ENCODE measurements at places on chromosomes 13 and 19.
A peak's percentile ranks its signal among the peaks of the same experiment; 100 is the strongest.

DNA sequence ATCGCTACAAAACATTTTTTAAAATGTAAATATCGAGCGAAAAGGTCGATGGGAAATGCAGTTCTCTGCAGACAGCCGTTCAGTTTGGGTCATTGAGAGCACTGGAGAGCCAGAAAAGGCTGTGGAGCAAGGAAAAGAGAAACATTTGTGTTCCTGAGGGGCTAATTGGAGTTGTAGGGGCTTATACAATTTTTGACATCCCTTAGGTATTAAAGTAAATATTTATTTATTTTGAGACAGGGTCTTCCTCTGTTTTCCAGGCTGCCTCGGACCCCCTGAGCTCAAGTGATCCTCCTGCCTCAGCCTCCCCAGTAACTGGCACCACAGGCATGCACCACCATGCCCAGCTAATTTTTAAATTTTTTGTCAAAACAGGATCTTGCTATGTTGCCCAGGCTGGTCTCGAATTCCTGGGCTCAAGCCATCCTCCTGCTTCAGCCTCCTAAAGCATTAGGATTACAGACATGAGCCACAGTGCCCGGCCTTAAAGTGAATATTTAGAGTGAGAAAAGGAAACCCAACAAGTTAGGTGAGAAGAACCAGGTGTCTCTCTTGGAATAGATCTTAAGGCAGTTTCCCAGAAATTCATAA lies 825 bp upstream of the YIF1B start:
- no peak for DNase-seq

DNA sequence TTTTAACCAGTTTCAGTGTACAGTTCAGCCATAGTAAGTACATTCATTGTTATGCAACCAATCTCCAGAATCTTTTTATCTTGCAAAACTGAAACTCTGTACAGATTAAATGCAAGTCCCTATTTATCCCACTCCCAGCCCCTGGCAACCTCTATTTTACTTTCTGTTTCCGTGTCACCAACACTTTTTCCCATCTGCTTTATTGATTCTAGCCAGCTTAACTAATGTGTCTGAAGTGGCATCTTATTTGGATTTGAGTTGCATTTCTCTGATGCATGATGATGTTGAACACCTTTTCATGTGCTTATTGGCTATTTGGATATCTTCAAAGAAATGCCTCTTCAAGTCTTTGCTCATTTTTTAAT lies 18.9 kb downstream of the SPATA13 start:
- DNase-seq, result no peak

DNA sequence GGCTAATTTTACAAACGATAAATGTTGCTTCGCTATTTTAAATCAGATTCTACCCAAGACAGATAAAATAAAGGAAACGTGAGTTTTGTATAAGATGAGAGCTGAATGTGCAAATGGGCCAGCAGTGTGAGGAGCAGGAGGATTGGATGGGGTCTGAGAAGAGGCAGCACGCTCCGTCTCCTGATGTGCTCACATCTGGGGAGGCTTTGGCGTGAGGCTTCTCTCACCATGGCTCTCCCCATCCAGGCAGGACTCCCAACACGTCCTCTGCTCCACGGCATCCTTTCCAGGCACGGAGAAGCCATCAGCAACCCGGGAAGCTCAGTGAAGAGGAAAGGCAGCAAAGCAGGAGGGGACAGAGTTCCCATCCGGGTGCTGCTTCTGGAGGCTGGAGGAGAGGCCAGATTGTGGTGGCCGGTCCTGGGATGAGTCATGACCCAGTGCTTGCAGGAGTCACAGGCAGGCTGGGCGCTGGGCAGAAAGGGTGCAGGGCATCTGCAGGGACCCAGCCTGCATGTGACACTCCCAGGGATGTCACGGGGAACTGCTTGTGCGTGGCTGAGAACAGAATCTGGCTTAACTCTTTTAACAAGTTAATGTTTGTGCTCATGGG lies 47.5 kb downstream of the ZNF536 start:
- DNase-seq, result peak; percentile 12

GRCh38 chr19:52689843-52690368 lies 44.9 kb downstream of the ZNF611 start:
- DNase-seq, result no peak

DNA sequence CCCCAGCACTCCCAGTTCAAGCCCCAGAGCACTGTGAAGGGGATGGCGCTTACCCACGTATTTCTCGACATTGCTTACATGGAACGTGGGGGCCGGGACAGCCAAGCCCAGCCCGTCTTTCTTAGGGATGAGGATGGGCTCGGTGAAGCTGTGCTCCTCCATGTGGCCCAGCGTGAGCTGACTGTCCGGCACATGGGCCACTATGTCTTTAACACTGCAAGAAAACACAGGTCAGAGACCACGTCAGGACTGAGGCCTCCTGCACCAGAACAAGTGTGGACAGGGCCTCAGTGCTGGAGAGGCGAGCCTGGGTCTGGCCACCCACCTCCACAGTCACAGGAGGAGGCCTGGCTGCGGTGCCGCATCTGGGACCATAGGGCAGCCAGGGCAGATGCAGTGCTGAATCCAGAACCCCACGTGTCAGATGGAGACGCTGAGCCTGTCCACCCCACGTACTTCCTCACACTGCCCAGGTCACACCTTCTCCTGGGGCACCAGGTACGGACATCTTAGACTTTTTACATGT lies 125.2 kb downstream of the TUBA3C start:
- no peak for DNase-seq

- DNase-seq, result peak; percentile 17
Observed at GRCh38 chr13:24063281-24063877, 97.1 kb upstream of the SPATA13 start.

DNA sequence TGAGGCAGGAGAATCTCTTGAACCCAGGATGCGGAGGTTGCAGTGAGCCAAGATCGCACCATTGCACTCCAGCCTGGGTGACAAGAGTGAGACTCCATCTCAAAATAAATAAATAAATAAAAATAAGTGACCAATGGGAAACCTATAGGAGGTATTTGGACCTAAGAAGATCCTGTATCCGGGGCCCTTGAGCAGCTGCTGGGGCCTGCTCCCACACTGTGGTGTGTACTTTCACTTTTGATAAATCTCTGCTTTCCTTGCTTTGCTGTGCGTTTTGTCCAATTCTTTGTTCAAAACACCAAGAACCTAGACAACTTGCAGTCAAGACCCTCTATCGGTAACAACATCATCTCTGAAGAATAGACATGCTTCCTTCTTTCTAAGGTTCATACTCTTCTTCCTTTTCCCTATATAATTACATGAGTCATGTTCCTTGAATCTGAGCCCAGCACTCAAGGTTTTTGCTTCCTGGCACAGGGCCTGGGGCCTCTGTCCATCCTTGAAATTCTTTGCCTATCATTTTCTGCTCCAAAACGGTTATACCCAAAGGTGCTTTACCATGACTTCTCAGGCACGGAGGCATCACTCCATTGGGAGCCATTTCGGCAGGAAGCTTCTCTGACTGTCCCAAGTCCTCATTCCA lies 14.2 kb upstream of the PNMA8C start:
- peak; percentile 84 for DNase-seq

GRCh38 chr13:100508996-100509395 lies 79.6 kb downstream of the GGACT start:
- no peak for DNase-seq

DNA sequence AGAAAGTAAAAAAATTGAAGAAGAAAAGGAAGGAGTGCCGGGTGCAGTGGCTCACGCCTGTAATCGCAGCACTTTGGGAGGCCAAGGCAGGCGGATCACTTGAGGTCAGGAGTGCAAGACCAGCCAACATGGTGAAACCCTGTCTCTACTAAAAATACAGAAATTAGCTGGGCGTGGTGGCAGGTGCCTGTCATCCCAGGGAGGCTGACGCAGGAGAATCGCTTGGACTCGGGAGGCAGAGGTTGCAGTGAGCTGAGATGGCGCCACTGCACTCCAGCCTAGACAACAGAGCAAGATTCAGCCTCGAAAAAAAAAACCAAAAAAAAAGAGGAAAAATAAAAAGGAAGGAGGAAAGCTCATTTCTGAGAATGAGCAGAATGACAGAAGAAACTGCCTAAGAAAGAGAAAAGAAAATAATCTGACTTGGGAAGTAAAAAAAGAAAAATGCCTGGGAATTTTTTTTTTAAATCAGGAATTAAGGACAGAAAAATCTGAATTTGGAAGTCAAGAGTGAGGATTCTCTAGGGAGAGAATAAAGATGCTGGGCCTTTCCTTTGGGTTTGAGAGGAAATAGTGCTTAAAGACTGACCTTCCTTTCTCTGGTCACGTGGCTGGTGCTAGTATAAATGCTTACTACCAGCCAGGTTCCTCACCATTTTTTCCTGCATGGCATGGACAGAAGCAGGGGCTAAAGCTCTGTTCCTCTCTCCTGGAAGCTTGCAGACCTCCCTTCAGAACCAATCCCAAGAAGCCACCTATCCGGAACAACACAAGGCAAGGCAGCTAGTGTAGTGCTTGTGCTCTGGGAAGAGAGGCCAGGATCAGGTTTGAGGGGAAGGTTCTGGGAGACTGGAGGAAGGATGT lies at the start of gene FFAR2:
TSS of gene FFAR2 (plus strand) at position 652 of the 864 bp plus-strand sequence. CDS start 1,458 bp downstream, outside the sequence.
- no peak for DNase-seq

DNA sequence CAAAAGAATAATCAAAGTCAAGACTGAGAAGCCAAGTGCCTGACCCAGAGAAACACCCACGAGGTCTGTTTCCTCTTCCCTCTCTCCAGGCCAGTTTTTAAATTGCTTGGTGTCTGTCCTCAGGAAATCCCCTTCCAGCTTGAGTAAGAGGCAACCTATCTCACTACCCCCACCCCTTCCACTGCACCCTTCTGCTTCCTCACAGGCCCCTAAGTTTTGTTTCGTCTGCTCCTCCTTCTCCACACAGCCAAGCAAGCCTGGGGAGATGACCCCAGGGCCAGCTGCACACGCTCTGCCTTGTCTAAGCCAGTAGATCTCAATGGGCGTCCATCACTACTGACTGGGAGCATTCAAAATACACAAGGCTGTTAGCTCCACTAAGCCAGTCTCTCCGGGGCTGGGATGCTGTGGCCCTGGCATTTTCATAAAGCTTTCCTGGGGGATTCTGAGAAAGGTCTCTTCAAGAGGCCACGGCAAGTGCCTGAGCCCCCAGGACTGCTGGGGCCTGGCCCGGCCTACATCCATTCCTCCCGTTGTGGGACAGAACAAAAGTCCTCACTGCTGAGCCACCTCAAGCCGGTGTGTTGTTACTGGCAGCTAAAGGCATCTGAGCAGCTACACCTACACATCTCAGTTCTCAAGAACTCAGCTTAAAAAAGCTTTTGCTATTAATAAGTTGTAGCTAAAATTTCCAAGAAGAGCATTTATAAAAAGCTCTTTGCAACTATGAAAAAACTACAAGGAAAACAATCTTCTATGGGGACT lies 14.9 kb upstream of the IL4I1 start:
- DNase-seq, result no peak

- no peak for DNase-seq
Observed at GRCh38 chr19:33005440-33005839, 33.4 kb downstream of the FAAP24 start.

GRCh38 chr19:1220976-1221903 lies 15.7 kb downstream of the STK11 start:
- DNase-seq, result no peak

DNA sequence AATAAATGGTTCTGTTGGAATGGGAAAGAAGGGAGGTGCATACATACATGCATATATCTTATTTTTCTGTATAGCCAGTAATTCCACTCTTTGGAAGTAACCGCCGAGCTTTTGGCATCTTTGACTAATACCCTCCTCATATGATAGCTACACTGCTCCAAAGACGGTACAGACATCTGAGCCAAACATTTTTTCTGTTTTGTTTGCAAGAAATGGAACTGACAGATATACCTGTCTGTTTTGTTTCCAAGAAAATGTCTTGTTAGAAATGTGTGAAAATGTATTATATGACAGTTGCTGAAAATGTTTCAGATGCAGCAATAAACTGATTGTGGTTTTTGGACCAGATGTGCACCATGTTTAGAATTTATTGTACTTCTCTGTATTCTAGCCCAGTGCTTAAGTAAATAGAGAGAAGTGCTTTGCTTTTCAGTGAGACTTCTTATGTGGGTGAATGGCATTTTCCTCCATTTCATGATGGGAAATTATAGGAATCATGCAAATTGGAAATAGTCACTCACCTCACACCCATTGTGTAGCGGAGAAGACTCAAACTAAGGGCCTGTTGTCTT lies 396.9 kb downstream of the KCNRG start:
- DNase-seq, result no peak

- DNase-seq, result no peak
Observed at GRCh38 chr19:9060564-9061340, 26.1 kb upstream of the OR1M1 start.

- peak; percentile 91 for DNase-seq
Observed at GRCh38 chr13:28707629-28708427, 10.9 kb downstream of the SLC46A3 start.

- DNase-seq, result peak; percentile 9
Observed at GRCh38 chr19:53532362-53532761, 5.6 kb upstream of the ZNF331 start.

DNA sequence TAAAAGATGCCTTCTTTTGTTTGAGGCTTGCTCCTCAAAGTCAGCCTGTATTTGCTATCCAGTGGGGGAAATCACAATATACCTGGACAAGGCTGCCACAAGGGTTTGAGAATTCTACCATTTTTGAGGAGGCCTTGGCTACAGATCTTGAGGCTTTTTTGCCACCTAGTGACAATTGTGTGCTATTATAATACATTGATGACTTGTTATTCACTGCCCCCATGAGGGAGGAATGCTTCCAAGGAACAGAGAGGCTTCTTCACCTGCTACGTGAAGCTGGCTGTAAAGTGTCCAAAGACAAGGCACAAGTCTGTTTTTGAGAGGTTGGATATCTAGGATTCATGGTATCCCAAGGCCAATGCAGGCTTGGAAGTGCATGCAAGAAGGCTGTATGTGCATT lies 72.5 kb downstream of the ZNF708 start:
- no peak for DNase-seq

DNA sequence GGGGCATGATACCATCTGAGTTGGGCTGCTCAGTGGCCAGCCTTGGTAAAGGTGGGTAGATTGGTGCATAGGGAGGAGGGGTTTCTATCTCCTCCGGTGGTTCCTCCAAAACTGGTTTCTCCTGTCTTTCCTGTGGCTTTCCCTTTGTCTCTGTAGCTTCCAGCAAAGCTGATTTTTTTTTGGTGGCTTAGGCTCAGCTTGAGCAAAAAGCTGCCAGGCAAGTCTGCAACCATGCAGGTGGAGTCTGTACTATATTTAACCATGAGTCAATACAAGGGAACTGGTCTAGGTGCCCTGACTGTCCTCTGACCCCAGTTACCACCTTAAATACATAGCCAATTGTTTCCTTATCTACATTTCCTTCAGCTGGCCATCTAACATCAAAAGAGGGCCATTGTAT lies 64.0 kb upstream of the ZNF681 start:
- DNase-seq, result no peak

- peak; percentile 36 for DNase-seq
Observed at GRCh38 chr13:63501702-63502101, 2086.1 kb upstream of the PCDH20 start.

GRCh38 chr19:34241513-34242337 lies 12.6 kb upstream of the GARRE1 start:
- no peak for DNase-seq

DNA sequence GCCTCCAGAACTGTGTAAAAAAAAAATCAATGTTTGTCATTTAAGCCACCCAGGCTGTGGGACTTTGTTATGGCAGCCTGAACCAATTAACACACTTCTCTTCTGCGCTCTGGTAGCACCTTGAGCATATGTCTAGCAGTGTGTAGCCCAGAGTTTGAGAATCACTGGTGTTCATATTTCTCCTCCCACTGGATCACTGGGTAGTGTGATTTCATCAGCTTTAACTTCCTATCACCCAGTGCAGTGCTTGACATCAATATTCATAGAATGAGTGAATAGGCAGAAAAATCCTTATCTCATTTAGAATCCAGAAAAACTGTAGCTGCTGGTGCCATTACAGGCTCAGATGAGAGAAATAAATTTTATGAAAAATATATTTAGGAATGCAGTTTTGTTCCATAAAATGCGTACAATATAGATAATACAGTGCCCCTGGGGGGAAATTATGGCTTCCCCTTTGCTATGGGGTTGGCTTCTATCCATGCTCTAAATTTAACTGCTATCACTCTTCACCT lies 30.7 kb upstream of the WASF3 start:
- DNase-seq, result peak; percentile 5

Data from fibroblast of skin of right biceps (primary cell).